ENCODE measurements at places on chromosomes 3 and 15.

DNA sequence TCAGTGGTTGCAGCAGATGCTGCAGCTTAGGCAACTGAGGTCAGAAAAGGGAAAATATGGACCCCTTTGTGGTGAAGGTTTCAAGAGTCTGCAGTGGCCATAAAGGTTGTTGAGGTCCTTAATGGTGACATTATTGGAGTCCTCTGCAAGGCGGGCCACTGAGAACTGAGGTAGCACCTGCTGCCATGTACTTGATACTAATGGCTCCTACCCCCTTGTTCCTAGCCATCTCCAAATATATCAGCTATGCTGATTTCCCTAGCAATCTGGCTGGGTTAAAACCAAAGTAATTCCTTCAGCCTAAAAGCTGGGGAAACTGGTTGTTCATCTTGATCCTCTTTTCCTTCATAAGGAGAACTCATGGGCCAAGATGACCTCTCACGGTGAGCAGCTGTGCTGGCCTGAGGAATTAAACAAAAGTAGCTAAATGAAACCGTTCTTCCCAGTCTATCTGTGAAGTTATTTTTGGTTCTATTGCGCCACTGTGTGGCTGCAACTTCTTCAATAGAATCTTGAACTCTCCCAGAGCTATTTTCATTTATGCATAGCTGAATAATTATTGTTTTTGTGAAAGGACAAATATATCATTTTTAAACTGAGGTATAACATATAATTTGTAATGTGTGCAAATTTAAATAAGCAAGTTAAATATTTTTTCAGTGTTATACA, 76.1 kb upstream of the PLSCR4 start:
- DNase-seq, result no peak

DNA sequence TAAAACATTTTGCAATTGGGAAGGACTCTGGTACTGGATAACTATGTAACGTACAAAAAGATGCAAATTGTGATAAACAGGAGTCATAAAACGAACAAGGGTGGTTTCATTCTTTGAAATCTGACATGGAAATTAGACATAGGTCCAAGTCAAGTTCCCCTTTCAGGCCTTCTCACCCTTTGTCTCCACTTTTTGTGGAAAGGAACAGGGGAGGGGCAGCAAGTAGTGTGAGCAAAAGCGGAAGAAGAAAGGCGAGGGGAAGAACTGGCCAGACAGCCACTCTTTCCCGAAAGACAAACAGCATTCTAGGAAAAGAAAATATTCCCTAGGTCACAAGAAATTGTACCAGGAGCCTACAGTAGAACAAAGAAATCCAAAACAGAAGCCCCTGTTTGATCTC, 52.6 kb downstream of the MCF2L2 start:
- no peak for DNase-seq

DNA sequence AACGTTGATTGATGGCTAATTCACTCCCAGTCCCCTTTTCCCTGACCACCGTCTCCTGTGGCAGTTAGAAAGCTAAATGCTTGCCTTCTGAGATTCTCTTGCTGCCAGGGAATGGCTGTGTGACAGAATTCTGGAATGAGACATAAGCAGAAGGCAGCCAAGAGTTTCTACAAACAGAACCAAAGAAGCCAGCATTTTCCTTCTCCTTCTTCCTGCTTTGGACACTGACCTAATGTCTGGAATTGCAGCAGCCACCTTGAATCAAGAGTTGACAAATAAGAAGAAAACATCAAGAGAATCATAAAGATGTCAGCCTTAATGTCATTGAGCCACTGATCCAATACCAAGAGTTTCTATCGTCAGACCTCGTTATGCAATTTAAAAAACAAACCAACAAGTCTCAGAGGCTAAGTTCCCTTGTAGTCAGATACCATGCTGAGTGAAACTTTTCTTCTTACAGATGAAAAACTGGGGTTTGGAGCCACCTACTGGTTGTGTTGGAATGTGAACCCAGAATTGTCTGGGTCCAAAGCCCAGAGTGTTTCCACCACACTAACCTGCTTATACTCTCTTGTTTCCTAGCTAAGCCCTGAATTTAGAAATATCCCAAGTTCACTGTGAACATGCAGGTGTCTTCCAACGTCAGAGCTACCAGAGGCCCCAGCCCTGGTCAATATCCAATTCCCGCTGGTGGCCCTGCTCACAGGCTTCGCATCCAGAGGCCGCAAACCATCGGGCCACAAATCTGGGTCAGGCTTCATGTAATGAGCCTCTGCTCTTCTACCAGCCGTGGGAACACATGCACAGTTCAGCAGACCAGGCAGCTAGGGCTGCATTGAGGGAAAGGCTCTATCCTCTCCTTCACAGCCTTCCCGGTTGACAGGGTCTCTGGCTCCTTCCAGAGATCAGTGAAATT, 42.5 kb downstream of the MCF2L2 start:
- DNase-seq, result no peak

DNA sequence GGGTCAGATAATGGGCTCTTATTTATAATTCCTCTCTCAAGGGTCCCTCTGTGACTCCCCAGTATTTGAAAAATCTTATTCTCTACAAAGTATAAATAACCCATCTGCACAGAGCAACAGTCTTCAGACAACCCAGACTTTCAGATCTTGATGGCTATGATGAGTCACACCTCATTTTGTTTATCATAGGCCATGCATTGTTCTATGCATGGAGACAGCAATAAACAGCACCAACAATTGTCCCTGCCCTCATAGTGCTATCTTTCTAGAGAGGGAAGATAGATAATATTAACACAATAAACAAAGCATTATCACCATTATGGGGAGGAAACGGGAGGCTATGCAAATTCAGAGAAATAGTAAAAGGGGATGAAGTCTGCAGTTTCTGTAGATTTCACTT, 13.4 kb downstream of the FHIT start:
- DNase-seq, result no peak

DNA sequence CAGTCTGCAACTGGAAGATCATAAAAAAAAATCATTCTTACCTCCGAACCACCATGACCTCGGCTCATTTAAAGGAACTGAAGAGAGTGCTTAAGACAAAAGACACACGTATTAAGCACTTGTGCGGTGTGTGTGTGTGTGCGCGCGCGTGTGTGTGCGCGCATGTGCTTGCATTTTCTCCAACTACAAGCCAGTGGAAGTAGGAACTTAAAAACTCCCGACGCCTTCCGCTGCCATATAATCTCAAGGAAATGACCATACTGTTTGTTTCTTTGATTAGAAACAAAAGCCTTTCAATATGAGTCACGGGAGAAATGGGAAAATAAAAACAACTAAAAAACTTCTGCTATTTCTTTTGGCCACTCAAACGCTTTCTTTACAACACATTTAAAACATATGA, 32.4 kb downstream of the FRMD4B start:
- no peak for DNase-seq

DNA sequence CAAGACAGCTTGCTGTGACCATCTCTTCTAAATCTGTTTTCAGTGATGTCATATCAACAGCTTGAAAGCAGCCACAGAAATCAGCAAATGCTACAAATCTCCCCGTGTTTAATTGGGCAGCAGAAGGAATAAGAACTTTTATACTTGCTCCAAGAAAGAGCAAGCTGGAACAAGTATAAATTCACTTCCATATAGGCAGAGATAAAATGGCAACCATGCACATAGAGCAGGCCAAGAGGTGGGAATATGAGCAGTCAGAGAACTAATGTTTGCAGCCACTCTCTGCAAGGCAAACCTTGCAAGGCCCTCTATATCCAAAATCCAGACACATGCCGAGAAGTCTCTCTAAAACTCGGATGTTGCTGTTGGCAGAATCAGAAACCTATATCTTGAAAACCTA, 16.0 kb downstream of the PARP9 start:
- DNase-seq, result no peak

DNA sequence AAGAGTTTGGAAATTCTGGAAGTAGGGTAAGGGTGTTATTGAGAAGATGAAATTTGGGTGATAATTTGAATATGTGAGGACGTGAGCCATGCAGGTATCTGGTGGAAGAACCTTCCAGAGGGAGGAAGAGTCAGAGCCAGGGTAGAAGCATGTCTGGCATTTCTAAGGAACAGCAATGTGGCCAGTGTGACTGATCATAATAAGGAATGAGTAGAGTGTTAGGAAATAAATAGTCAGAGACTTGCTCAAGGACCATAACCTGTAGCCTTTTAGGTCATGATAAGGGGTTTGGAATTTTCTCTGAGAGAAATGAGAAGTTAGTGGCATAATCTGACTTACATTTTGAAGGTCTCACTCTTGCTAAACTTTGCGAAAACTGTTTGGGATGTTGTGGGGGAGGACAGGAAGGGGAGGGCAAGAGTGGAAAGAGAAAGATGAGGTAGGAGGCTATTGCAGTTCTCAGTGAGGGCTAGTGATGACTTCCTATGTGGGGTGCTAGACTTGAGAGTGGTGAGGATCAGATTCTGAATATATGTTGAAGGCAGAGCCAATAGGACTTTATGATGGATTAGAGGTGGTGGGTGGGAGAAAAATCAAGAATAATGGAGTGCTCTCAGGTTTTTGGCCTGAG, 568.3 kb downstream of the AGBL1 start:
- DNase-seq, result no peak

GRCh38 chr15:31236184-31237042, 90.2 kb upstream of the KLF13 start:
- DNase-seq, result no peak

DNA sequence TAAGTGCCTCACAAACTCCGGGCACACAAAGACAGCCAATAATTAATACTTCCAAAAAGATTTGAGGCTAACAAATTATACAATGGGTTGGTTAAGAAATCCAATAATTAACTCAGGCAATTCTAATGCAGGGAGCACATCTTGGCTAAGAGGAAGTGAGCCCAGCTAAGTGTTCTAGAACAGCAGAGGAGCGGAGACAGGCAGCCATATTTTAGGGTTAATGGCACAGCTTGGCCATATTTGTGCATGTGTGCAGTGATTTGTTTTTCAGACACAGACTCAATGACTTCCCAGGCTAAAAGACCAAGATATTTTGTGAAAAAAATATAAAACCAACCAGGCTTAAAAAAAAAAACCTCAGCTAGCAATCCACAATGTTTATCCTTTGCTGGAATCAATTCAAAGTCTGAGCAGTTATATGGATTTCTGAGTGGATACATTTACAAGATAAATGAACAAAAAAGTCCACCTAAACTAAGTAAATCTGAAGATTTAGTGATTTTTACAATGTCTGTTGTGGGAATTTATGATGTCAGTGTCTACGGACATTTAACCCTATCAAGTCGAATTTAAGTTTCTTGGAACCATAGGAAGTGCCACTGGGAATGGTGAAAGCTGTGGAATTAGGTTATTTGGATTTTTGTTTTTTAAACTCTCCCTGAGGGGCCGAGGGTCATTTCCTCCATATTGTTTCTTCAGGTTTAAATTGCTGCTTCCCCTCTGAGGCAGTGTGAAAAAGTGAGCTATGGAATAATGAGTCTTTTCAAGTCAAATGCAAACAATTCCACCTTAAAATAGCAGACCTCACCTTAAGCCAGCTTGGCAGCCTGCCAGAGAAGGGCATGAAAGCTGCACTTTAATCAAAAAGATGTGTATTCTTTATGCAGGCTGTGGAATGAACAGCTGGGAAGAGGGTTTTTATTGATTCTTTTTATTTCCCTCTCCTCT, 413.7 kb upstream of the TBL1XR1 start:
- DNase-seq, result peak; percentile 64

- no peak for DNase-seq
Observed at GRCh38 chr3:129006864-129007263, 5.8 kb downstream of the EFCC1 start.

- no peak for DNase-seq
Observed at GRCh38 chr3:170909129-170909903, 879 bp upstream of the EIF5A2 start.

GRCh38 chr3:169574531-169574930, 89.0 kb downstream of the MECOM start:
- DNase-seq, result no peak

- DNase-seq, result no peak
Observed at GRCh38 chr3:73401616-73402279, 223.0 kb downstream of the PDZRN3 start.

- DNase-seq, result no peak
Observed at GRCh38 chr15:31302778-31303725, 23.6 kb upstream of the KLF13 start.

DNA sequence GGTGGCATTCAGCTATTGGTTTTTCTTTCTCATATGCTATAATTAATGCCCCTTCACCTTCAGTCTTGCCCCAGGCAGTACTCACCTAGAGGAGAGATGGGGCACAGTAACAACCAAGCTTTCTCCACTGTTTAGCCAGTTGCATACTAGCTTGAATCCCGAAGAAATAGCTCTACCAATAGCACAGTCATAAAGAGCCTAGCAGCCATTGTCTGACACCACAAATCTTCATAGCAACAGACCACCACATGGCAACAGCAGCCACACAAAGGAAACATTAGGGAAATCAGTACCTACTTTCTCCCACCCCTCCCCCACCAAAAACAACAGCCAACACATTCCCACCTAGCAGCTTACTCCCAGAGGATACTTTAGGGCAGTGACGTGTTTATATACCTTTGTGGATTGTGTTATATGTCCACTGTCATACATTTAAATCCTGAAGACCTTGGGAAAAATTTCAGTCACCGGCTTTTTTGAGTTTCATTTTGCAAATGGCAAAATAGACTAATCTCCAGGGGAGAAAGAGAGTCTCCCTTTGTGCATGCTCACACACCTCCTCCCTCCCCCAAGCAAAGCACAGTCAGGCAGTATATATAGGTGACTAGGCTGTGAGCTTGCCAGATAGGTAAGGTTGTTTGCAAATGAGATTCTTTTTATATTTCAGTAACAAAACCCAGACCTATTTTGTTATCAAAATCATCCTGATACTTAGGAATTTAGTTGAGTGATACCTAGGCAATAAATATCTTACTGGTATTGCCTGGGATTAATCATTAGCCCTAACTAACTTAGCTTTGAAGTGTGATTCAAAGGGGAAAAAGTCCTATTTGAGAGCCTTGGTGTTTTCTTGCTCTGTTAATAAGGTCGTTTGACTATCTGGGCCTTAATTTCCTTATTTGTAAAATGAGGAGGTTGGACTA, 140.6 kb downstream of the RBPMS2 start:
- no peak for DNase-seq

GRCh38 chr3:131705558-131706051, 202.8 kb upstream of the MRPL3 start:
- DNase-seq, result no peak

- no peak for DNase-seq
Observed at GRCh38 chr15:91921188-91921842, 67.8 kb downstream of the SLCO3A1 start.

GRCh38 chr3:139758654-139759291, 81.0 kb upstream of the NMNAT3 start:
- no peak for DNase-seq

GRCh38 chr3:15693355-15693754, 91.8 kb downstream of the BTD start:
- no peak for DNase-seq

- no peak for DNase-seq
Observed at GRCh38 chr3:11607816-11608215, 35.9 kb downstream of the VGLL4 start.

GRCh38 chr3:43695443-43695842, 4.7 kb downstream of the ABHD5 start:
- DNase-seq, result no peak

DNA sequence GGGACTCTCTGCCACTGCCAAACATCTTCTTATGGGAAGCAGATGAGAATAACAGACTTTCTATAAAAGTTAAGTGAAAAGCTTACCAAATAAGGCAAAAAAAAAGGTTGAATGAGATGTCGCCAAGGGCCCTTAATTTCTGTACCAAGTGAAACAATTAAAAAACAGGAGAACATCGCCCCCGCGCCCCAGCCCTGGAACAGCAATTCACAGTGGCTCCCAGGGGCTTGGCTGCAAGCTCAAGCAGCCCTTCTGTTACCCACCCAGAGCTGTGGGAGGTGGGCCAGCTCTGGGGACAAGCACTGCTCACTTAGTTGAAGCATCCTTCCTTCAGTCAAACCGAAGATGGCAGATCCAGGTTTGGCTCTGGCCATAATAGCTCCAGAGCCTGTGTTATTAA, 208.0 kb downstream of the ERC2 start:
- no peak for DNase-seq
